ENCODE measurements at places on chromosomes 11 and 22.
A peak's percentile ranks its signal among the peaks of the same experiment; 100 is the strongest.

GRCh38 chr22:45686004-45686403 lies 14.4 kb downstream of the ATXN10 start:
- no peak for DNase-seq

DNA sequence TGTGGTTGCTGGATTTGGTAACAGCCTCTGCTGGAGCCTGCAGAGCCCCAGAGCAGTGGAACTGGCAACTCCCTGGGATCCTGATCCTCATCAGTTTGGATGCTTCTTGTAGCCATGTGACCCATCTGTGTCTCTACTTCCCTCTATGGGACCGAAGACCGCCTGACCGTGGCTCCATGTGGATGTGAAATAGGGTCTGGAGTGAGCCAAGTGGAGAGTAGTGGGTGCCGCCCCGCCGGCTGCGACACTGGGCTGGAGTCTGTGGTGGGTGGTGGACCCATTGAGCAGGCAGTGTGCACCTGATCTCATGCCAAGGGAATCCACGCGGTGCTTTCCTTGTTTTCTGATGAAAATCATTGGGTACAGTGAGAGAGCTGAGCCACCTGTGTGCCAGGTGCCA lies 543.2 kb upstream of the B3GAT1 start:
- DNase-seq, result no peak

GRCh38 chr22:38177044-38177443 lies 4.6 kb downstream of the PLA2G6 start:
- peak; percentile 41 for DNase-seq

DNA sequence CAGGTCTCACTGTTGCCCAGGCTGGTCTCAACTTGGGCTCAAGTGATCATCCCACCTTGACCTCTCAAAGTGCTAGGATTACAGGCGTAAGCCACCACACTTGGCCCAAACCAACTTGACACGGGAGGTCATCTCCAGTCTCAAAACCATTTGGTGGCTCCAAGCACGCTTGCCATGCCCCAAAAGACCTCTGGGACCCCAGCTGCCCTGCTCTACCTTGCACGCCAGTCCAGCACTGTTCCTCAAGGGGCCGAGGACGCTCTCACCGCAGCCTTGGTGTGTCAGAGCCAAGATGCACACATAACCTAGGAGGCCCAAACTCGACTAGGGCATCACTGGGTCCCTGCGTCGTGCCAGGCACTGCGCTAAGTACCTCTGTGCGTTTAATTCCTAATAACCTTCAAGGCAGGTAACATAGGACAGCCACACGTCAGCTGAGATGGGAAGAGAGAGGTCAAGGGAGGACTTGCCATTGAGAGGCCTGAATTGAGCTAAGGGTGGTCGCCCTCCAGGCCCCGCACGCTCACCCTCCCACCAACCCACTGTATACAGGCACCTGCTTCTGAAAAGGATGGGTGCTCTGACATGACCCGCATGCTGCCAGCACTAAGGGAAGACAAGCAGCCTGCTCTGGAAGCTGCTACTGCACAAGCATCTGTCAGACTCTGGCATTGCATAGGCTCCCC lies 4.6 kb upstream of the GAS2L1 start:
- DNase-seq, result no peak

DNA sequence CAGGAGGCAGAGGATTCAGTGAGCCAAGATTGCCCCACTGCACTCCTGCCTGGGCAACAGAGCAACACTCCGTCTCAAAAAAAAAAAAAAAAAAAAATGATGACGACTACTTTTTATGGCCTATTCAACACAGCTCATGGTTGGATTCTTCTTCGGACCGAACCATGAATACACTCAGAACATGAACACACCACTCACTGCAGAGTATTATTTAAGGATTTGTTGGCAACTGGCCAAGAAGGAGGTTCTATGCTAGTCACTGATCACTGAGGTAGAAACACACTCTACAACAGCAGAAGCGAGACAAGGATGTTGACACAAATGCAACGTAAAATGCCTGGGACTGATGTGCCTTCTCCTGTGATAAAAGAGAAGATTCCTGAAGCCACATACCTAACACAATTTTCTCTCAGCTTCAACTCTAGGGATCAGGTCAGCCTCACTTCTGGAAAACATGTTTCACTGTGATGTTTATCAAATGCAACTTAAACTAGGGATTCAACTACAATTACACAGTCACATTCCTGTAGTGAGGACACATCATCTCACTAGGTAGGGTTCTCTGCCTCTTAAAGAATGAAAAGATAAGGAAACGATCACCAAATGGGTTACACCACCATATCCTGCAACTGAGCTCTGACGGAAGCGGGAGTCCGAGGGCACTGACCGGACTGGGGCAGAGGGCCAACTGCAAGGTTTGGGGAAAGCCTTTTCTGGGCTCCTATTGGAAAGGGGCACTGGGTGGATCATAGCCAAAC lies 82.5 kb downstream of the SGSM3 start:
- no peak for DNase-seq

GRCh38 chr11:128865490-128865889 lies 1.6 kb downstream of the KCNJ1 start:
- no peak for DNase-seq

DNA sequence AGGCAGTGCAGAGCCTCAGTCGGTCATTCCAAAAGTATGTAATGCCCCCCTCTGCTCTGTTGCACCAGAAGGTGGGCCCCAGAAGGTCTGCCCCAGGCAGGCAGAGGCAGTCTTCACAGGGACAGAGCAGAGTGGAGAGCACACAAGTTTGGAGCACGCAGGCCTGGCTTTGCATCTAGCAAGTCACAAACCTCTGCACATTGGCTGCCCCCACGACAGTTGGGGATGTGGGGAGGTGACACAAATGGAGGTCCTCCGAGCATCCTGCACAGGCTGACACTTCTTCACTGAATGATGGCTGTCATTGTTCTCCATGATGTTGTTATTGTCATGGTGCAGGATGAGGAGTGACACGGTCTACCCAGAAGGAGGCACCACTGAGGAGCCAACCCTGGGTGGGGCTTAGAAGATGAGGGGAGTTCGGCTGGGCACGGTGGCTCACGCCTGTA lies 11.9 kb downstream of the TOM1 start:
- DNase-seq, result peak; percentile 31

All from tibial artery (tissue), 4 donors.